ENCODE measurements at places on chromosomes 4 and X.

GRCh38 chrX:152025656-152026440 is 51.4 kb upstream of the GABRE start:
- no peak for DNase-seq

DNA sequence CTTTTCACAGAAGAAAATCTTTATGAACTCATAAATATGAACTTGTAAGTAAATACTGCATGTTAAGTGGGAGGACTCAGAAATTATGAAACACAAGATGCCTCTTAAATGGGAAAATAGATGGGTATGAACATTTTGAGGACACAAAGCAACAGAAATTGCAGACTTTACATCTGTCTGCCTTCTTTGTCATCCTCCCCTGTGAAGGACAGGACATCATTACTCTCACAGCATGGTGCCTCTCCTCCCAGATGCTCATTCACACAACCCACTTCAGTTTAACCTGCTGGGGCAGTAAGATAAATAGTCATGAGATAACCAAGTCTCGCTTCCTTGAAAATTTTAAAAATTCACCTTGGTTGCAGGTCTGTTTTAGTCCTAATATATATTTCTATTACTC is 144.5 kb downstream of the APBB2 start:
- DNase-seq, result no peak

DNA sequence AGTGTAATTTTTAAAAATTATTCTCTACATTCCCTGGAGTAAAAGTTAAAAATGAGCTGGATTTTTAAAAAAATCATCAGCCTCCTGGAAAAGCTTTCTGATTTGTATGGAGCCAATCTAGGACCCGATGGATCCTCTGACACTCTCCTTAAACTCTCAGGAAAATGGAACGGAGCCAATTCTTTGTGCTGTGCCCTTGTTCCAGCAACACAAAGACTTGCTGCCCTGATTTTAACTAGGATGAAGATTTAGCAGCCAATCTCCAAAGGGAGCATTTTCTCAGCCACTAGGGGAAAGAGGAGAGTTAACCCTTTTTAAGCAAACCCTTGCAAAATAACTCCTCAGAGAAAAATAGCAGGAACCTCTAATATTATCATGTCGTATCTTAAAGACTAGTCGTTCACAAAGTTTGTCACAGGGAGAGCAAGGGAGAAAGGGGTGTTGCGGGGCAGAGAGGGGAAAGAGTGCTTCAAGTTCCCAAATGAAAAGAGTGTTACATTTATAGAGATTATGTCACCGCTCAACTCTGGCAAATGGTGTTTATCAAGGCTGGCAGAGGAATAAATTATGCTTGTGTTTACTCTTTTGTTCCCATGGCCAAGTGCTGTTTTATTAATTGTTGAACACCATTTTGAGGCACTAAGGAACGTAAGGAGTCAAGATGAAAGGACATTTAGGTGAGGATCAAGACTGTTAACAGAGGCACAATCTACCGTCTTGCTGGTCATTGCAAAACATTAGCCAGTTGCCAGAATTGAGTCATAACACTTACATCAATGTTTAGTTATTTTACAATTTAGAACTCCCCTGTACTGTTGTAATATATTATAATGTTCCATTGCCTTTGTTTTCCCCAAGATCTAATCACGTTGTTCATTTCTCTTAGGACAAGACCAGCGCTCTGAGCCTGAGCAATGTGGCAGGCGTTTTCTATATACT is 250.7 kb downstream of the THOC2 start:
- DNase-seq, result no peak

DNA sequence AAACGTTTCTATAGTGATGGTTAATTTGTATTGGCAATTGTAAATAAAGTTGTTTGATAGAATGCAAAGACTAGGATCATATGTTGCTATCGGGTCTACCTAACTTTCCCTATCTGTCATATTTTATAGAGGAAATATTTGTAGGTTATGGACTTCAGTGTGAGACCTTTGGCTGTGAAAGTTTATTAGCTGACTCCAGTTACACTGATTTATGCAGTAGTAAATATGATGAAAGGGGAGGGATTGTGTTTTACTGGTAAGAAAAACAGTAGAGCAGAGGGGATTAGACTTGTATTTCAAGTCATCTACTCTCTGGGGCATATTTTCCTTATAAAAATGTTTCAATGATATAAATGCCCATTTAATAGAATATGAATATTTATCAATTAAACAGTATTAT is 43.8 kb downstream of the ADGRL3 start:
- no peak for DNase-seq

- DNase-seq, result no peak
These were observed 28.2 kb downstream of the ACOX3 start for GRCh38 chr4:8412288-8412687.

GRCh38 chrX:151416579-151416978 is 19.6 kb downstream of the VMA21 start:
- no peak for DNase-seq

- DNase-seq, result no peak
These were observed 26.9 kb downstream of the C4orf46 start for GRCh38 chr4:158644760-158645159.
